ENCODE measurements at places on chromosomes 11 and 22. TPM values are rescaled to one million over a fixed set of nuclear protein-coding genes. Genes with fewer than 3 reads are reported as not detected.

GRCh38 chr11:102429226-102429625, 23.3 kb downstream of the TMEM123 start:
- peak overlapping the region; percentile 28 for H3K27ac ChIP-seq
- no peaks in the 10 kb centered on the region for H3K27me3 ChIP-seq
- DNase-seq: no peak
- peaks cover 7% of the 10 kb centered on the region for H3K4me1 ChIP-seq
- H3K4me3 ChIP-seq: no peak overlapping the region

GRCh38 chr11:104043142-104043541, 6.7 kb downstream of the DDI1 start:
- H3K4me3 ChIP-seq: no peak overlapping the region
- no peak for DNase-seq
- H3K36me3 ChIP-seq: no peaks in the 10 kb centered on the region
- H3K27me3 ChIP-seq: no peaks in the 10 kb centered on the region

CRYBB3 gene
- 0.80 TPM for polyA plus RNA-seq

APOL3 gene
- 88.3 TPM for polyA plus RNA-seq

KRTAP5-1 gene
- polyA plus RNA-seq: not detected

GAL3ST3 gene
- 0.03 TPM for polyA plus RNA-seq

CCDC188 gene
- 0.29 TPM for polyA plus RNA-seq

PRG2 gene
- polyA plus RNA-seq: 2.5 TPM
